ENCODE measurements at places on chromosomes 13 and 19.

DNA sequence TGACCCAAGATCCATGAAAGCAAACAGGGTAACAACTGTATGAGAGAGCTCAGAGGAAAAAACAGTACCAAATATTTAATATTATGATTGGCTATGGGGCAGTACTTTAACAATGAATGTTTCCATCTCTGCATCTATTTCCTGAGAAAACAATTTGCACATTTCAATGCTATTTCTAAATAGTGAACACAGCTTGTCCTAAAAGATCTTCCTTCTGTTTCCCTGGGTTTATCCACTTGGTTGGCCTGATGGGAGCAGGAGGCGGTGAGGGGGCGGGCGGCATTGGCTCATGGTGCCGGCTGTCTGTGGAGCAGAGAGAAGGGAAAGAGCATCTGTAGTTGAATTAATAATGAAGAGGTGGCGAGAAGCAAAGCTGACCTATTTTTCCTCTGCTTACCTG, 291.4 kb downstream of the DCLK1 start:
- DNase-seq: no peak

DNA sequence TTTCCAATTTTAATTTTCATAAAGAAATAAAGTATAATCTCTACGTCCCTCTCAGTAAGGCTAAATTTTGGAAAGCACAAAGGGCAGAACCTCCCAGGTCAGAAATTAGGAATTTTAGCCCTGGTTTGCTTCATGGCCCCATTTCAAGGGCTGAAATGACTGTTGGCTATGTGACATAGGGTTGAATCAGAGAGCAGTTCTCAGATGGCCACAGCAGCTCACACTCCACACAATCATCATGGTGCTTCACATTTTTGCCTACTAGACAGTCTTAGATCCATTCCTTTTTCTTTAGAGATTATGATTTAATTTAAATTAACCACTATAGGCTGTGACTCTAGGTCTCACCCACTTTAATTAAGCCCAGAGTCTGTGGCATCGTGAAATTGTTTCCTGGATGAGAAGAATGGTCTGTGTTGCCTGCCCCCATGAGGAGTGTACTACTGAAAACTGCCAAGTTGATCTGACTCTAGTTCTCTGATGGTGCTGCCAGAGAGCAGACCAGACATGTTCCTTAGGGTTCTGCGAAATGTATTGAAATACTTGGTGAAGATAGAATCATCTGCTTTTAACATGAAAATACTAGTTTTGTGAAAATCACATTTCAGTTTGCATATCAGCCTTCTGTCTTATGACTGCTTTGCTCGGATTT, 57.4 kb downstream of the ESD start:
- DNase-seq: no peak

DNA sequence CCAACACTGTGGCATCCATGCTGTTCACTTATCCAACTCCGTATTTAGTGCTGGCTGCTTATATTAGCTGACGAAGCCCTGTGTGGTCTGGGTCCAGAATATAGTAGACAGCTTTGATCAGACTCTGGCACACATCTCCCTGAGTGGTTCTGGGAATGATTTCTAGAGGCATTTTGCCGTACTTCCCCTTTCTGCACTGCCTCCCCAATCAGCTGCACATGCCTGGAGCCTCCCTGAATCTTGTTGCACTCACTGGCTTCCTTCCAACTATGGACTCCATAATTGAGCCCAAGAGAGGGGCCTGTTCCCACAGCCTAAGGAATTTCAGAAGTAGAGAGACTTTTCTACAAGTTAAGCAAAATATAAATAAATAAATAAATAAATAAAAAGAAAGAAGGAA, 30.4 kb upstream of the PCDH8 start:
- DNase-seq: no peak

DNA sequence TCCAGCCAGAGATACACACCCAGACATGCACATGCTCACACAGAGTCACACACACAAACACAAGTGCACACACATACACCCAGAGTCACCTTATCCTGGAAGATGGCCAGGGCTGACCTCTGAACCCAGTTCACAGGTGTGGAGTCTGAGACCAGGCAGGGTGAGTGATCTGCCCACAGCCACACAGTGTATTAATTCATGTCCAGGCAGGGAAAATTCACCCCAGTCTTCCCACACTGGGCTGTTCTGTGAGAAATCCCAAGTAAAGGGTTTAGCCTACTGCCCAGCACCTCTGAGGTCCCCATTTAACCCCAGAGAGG, 2.0 kb downstream of the POU2F2 start:
- no peak for DNase-seq

DNA sequence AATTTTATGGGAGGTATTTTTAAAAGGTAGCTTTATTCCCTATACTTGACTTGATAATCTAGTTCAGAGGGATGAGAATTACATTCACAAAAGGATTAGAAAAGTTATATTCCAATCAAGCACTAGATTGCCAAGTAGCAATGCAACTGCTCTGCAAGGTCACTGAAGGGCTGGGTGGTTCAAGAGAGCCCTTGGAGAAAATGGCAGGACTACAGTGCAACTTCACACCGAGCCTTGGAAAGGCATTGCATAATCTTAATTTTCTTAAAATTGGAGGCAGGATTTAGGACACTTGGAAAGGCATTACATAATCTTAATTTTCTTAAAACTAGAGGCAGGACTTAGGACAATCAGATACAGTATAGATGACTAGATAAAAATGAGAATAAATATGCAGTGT, 315.9 kb downstream of the DCT start:
- no peak for DNase-seq

DNA sequence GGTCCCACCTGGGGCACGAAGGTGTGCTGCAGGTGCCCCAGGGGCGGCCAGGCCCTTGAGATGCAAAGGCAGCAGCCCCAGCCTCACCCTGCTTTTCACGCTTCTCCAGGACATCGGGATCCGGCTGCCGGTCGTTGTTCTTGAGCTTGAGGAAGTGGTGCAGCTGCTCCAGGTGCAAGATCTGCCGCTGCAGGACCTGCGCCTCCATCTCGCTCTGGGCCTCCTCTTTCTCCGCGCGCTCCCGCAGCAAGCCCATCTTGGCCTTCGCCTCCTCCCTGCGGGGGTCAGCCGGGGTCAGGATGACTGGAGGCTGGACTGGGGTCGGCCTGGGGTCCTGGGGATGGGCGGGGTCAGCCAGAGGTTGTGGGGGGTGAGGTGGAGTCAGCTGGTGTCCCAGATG, 21.5 kb upstream of the EMP3 start:
- DNase-seq: no peak

DNA sequence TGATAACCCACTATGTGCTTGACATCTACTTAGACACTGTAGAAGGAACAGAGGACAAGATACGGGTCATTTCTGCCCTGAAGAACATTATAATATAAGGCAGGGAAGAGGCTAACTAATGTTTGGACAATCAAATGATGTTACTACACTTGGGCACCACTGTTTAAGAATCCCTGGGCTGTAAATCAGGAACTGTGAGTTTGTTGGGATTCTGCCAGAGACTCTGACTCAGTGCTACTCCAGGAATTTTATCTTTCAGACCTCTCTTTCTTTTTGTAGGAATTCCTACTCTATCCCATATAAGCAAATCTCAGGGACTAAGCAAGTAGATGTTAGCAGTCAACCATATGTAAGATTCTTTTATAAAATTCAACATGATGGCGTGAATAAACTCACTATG, 3.1 kb upstream of the ZNF471 start:
- no peak for DNase-seq

DNA sequence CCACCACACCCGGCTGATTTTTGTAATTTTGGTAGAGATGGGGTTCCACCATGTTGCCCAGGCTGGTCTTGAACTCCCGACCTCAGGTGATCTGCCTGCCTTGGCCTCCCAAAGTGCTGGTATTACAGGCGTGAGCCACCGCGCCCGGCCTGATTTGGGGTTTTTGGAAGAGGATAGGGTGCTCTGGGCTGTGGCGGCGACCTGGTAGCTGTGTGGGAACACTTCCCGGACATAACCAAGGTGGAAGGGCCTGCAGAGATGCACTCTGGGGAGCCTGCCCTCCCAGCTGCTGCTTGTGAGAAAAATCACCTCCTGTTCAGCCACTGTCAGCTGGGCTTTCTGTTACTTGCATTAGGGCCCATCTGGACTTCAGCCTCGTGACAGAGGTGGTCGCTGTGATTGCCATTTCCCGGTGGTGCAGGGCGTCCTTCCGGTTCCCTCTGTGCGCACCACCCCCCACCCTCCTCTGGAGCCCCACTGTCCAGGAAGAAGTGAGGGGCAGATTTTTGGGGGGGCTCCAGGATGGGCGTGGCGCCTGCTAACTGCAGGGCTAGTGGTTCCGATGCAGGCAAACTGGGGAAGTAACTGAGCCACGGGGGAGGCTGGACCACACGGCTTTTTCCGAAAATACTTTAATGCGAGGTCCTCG, 7.5 kb downstream of the IL4I1 start:
- DNase-seq: no peak

DNA sequence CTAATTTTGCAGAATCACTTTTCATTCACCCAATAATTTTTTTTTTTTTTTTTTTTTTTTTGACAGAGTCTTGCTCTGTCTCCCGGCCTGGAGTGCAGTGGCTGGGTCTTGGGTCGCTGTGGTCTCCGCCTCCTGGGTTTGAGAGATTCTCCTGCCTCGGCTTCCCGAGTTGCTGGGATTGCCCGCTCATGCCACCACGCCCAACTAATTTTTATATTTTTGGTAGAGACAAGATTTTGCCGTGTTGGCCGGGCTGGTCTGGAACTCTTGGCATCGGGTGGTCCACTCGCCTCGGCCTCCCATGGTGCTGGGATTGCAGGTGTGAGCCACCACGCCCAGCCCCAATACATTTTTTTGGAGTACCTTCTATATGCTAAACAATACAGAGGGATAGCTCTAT, 1120.0 kb upstream of the ATXN8OS start:
- DNase-seq: no peak

DNA sequence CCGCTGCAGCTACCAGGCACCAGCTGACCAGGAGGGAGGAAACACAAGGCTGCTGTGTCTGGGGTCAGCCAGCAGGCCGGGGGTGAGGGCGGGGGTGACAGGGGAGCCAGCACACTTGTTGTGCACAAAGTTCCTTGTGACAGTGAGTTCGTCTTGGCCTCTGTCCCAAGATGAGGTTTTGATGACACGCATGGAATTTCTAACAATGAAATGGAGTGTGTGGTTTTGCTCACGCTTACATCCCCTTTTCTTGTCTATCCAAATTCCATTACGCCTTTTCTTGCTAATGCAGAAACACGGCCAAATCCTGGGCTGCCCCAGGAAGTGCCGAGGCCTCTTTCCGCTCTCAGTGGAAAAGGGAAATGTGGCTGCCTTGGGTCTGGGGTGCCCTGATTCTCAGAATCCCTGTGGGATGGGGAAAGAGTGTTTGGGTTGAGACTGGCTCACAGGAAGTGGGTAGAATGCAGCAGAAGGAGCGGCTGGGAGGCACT, 73.8 kb downstream of the GADD45B start:
- no peak for DNase-seq

- no peak for DNase-seq
These were observed 1.3 kb downstream of the RFX1 start for GRCh38 chr19:14004619-14005348.

DNA sequence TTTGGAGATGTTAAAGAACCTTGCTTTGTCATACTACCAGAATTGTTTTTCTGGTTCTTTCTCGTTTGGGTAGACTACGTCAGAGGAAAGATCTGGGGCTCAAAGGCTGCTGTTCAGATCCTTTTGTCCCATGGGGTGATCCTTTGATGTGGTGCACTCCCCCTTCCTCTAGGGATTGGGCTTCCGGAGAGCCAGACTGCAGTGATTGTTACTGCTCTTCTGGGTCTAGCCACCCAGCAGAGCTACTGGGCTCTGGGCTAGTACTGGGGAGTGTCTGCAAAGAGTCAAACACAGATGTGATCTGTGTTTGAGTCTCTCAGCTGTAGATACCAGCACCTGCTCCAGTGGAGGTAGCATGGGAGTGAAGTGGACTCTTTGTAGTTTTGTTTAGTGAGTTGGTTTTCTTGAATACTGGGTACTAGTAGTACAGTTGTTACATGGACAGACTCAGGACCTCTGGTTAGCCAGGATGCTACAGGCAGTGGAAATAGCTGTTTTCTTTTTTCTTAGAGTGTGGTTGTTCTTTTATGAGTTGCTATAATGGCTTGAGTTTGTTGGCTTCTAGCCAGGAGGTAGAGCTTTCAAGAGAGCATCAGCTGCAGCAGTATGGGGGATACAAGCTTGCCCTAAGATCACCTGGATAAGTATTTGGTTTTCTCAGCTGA, 34.4 kb downstream of the DNAJC15 start:
- peak; percentile 58 for DNase-seq

- no peak for DNase-seq
These were observed 16.7 kb downstream of the SYDE1 start for GRCh38 chr19:15123900-15124299.

GRCh38 chr13:20408181-20408580, 117.5 kb downstream of the CRYL1 start:
- DNase-seq: no peak

DNA sequence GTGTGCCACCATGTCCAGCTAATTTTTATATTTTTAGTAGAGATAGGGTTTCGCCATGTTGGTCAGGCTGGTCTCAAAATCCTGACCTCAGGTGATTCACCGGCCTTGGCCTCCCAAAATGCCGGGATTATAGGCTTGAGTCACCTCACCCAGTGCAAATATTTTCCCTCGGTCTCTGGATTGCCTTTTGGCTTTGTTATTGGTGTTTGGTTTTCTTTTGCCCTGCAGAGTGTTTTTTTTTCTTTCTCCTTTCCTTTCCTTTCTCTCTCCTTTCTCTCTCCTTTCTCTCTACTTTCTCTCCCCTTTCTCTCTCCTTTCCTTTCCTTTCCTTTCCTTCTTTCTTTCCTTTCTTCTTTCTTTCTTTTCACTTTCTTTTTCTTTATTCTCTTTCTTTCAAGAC, 33.2 kb downstream of the KDM4B start:
- DNase-seq: no peak

DNA sequence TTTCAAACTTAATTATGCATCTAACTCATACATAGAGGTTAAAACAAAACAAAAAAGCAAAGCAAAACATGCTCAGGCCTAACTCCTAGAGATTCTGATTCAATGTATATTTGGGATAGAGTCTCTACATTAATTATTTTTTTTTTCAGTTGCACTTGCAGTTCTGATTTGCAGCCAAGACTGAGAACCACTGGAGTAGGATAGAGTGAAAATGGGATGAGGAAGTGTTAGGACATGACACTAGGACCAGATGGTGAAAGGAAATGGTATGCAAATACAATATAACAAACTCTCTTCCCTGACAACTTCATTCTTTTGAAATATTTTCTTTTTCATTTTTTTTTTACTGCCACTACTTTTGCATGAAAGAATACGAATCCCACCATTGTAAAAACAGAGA, 1.8 kb downstream of the CCDC122 start:
- no peak for DNase-seq

GRCh38 chr13:50130123-50130946, 115.1 kb downstream of the KCNRG start:
- DNase-seq: peak; percentile 38

GRCh38 chr19:54207676-54207982, 7.0 kb downstream of the RPS9 start:
- DNase-seq: no peak

DNA sequence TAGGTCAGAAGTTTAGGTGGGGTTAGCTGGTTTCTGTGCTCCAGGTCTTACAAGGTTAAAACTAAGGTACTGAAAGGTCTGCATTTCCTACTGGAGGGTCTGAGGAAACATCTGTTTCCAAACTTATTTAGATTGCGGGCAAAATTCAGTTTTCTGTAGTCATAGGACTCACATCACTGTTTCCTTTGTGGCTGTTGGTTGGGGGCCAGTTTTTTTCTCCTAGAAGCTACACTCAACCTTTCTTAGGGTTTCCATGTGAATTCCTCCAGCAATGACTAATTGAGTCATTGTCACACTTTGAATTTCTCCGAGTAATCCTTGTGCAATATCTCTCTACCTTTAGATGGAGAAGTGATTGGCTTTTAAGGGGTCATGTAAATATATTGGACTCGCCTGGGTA, 773.4 kb upstream of the SLITRK1 start:
- no peak for DNase-seq

Data from activated CD4-positive, alpha-beta T cell treated with anti-CD3 and anti-CD28 coated beads, Interleukin-2, amount 50 U/mL, for 1 hour (primary cell).